PC-9 (cell line): ENCODE measurements at places on chromosomes 2 and 18. TPM values are rescaled to one million over a fixed set of nuclear protein-coding genes. Genes with fewer than 3 reads are reported as not detected.

Gene ICOS
- not detected in 2 replicates for total RNA-seq

Gene RASGRP3
- total RNA-seq: 0.10 and 0.72 TPM in 2 replicates

Gene SULT1C4
- not detected in 2 replicates for total RNA-seq

Gene BMP10
- total RNA-seq: not detected in 2 replicates

DNA sequence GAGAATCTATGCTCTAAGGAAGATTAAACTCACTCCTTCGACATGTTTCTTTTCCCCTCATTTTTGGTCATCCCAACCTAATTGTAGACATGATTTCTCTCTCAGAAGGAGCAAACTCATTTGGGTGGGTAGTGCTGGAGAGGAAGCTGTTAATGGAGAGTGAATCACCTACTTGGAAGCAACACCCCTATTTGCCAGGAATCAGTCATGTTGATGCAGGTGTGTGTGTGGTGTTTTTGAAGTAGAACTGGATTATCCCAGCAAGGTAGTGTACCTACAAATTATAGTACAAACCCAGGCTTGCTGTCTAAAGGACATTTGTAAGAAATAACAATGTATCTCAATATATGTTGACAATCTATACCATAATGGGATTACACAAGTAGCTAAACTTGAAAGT lies 186.4 kb downstream of the EPHA4 start:
- H3K27ac ChIP-seq: no peak overlapping the region
- no peak for DNase-seq
- no peak overlapping the region for H3K4me3 ChIP-seq
- no peaks in the 10 kb centered on the region for H3K36me3 ChIP-seq
- H3K27me3 ChIP-seq: no peaks in the 10 kb centered on the region

GRCh38 chr2:47346638-47347037 lies 56.3 kb upstream of the MSH2 start:
- DNase-seq: no peak
- no peaks in the 10 kb centered on the region for H3K36me3 ChIP-seq
- H3K4me1 ChIP-seq: peaks cover 48% of the 10 kb centered on the region
- no peak overlapping the region for H3K4me3 ChIP-seq

- no peak for DNase-seq
- no peak overlapping the region for H3K27ac ChIP-seq
- H3K36me3 ChIP-seq: no peaks in the 10 kb centered on the region
- H3K4me3 ChIP-seq: no peak overlapping the region
These were observed 695.3 kb downstream of the SATB2 start for GRCh38 chr2:198762441-198762840.

DNA sequence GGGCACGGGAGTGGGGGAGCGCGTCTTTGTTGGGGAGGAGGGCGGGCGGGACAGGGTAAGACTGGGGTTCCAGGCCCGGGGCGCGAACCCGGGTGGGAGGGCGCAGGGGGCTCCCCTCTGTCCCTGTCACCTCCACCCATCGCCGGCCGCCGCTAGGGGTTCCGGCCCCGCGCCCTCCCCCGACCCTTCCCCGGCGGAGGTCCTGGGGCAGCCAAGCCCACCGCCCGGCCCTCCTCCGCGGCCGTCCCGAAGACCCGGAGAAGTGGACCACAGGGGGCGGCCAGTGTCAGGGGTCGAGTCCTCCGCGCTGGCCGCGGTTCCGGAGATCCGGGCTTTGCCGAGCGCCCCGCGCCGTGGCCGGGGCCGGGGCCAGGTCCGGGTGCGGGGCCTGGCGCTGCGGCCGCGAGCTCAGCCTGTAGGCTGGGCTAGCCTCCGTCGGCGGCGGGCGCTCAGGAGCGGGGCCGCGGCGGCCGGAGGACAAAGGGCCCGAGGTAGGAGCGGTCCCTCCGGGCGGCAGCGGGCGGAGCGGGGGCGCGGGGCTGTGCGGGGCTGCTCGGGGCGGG lies 16.6 kb upstream of the E2F6 start:
- H3K27me3 ChIP-seq: peaks cover 7% of the 10 kb centered on the region; the same call in 1 of the 2 replicates
- no peak overlapping the region for H3K4me3 ChIP-seq
- no peaks in the 10 kb centered on the region for H3K4me1 ChIP-seq
- H3K36me3 ChIP-seq: no peaks in the 10 kb centered on the region
- no peak overlapping the region for H3K27ac ChIP-seq

GRCh38 chr2:222993920-222994650 lies 57.9 kb upstream of the KCNE4 start:
- no peaks in the 10 kb centered on the region for H3K27me3 ChIP-seq
- peaks cover 13% of the 10 kb centered on the region for H3K4me1 ChIP-seq
- H3K36me3 ChIP-seq: no peaks in the 10 kb centered on the region
- DNase-seq: no peak
- no peak overlapping the region for H3K4me3 ChIP-seq
- H3K27ac ChIP-seq: peak overlapping the region; percentile 53

DNA sequence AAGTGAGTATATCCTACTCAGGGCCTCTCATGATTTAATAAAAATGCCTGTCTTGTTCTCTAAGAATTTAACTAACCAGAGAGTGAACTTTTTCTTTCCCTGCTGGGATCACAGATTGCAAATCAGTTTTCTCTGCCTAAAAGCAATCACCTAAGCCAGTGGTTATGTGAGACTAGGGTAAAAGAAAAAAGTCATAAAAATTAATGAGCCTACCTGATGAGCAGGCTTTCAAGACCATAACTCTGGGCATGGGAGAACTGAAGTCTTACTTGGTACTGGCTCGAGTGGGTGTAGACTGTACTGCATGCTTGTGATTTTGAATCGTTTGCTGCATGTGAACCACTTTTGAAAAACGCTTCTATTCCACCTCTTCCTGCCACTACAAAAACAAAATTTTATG lies 1677.0 kb upstream of the LRRTM1 start:
- no peak overlapping the region for H3K27ac ChIP-seq
- DNase-seq: no peak
- H3K4me1 ChIP-seq: no peaks in the 10 kb centered on the region
- no peaks in the 10 kb centered on the region for H3K27me3 ChIP-seq
- no peaks in the 10 kb centered on the region for H3K36me3 ChIP-seq
- no peak overlapping the region for H3K4me3 ChIP-seq

GRCh38 chr2:218255446-218255845 lies 5.4 kb upstream of the GPBAR1 start:
- H3K4me1 ChIP-seq: no peaks in the 10 kb centered on the region
- no peak for DNase-seq
- no peak overlapping the region for H3K27ac ChIP-seq
- H3K4me3 ChIP-seq: no peak overlapping the region

GRCh38 chr2:202871300-202872141 lies at the start of gene ICA1L:
Gene ICA1L, minus strand, starts transcription at chr2:202871766. Its CDS starts 42,757 bp downstream, at chr2:202829009.
- H3K4me1 ChIP-seq: no peaks in the 10 kb centered on the region
- DNase-seq: peak; percentile 49
- H3K27ac ChIP-seq: no peak within 1 kb of the TSS
- no peaks in the 10 kb centered on the region for H3K27me3 ChIP-seq

- no peaks in the 10 kb centered on the region for H3K36me3 ChIP-seq
- H3K27me3 ChIP-seq: no peaks in the 10 kb centered on the region
- H3K4me1 ChIP-seq: no peaks in the 10 kb centered on the region
- DNase-seq: no peak
These were observed 244.2 kb downstream of the KCNS3 start for GRCh38 chr2:18122544-18123210.

DNA sequence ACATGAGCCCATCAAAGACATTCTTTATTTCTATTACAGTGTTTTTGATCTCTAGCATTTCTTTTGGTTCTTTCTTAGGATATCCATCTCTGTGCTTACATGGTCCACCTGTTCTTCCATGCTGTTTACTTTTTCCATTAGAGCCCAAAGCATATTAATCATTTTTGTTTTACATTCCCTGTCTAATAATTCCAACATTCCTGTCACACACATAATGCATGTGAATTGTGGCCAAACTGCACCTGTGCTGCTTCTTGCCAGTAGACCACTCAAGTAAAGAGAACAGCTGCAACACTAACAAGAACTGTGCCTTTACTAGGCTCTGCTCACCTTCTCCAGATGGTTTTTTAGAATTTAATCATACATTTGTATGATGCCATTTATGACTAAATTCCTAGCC lies 103.0 kb downstream of the PTH2R start:
- no peak overlapping the region for H3K4me3 ChIP-seq
- no peak for DNase-seq
